ENCODE measurements at places on chromosomes 7 and 10. TPM values are rescaled to one million over a fixed set of nuclear protein-coding genes. Genes with fewer than 3 reads are reported as not detected.

DNA sequence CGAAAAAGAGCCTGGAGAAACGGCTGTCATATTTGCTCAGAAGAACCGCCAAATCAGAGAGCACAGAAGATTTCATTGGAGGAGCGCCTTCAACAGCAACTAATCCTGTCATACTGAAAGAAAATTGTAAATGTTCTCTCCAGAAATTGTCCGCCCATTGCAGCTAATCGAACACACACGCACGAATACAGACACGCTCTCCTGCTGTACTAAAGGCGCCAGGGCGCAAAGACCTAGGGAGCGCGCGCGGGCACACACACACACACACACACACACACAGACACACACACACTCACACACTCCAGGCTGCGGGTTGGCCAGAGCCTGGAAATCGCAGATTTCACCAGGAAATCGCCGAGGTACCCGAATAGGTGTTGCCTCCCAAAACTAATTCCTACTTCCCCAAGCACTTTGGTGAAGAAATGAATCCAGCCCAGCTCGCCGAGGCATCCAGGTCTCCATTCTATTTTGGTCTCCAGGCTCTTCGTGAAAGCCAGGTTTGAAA lies at the start of gene CHRM2:
CHRM2 (plus strand) TSS at position 157 of the 505 bp plus-strand sequence. CDS start 146,214 bp downstream, outside the sequence.
- no peak for DNase-seq

GRCh38 chr7:158278745-158279320 lies 308.8 kb downstream of the PTPRN2 start:
- DNase-seq, result no peak

LRRC61 gene
- 34.3 TPM for polyA plus RNA-seq

- no peak for DNase-seq
These were observed 17.0 kb downstream of the STAM start for GRCh38 chr10:17660921-17661320.

DNA sequence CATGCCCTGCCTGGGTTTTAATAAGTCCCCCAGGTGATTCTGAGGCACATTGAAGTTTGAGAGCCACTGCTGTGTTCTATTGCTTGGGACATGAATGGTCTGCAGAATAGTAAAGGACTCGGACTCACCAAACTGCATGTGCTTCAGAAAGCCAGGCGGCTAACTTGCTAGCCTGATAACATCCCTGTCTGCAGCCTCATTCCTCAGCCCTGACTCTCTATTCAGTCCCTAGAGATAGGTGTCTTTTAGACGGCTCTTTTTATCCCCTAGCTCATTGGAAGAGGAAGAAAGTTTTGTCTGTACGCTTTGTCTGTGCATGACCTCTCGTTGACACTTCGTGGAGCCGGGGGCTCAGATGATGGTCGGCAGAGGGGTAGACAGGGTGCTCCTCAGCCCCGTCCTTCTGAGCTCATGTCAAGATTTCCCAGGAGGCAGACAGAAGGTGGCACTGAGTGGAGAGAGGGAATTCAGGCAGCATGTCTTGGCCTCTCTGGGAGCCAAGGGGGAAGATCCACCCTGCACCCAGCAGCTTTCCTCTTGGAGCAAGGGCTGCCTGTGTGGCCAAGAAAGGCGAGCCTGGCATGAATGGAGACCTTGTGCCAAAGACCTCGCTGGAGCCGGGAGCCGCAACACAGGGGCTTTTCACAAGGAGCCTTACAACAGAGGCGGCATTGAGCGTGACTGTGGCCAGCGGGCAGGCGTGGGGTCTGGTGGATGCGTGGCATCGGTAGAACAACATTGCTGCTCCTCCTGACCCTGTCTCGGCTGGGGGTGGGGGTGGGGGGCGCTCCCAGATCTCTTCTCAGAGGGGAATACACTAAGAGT lies 51.1 kb upstream of the PODXL start:
- DNase-seq, result no peak

All from naive thymus-derived CD8-positive, alpha-beta T cell (primary cell).